ENCODE measurements at places on chromosomes 16 and 17. TPM values are rescaled to one million over a fixed set of nuclear protein-coding genes. Genes with fewer than 3 reads are reported as not detected.

TLCD2 gene
- total RNA-seq, result 0.70 TPM

DNA sequence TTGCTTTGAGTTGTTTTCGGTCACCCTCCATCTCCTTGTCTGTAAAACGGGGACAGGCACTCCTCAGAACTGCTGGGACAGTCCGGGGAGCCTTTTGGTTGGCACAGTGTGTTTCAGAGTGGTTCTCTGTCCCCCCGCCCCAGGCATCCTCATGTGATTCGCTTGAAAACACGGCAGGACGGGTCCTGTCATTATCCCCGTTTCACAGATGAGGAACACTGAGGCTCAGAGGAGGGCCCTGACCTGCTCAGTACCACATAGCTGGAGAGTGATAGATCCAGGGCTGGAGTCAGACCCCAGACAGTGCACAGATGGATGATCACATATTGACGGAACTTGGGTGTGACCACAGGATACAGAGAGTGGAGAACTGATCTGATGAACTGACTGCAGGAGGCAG is 13.5 kb upstream of the ADGRG1 start:
- H3K4me3 ChIP-seq, result no peak overlapping the region
- no peaks in the 10 kb centered on the region for H3K27me3 ChIP-seq
- no peak for DNase-seq

KRT39 gene
- total RNA-seq, result not detected

DNA sequence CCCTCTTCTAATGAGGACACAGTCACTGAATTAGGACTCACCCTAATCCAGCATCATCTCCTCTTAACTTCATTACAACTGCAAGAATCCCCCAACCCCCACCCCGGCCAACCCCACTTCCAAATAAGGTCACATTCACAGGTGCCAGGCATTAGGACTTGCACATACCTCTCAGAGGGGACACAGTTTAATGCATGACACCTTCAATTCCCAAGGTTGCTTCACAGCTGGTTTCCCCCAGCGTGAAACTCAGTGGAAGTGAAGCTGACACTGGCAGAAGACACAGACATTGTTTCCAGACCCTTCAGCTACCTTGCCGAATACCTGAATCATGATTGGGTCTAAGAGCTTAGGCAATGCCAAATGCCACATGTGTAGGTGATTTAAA is 217.0 kb upstream of the DYNLRB2 start:
- H3K36me3 ChIP-seq, result no peaks in the 10 kb centered on the region
- peaks cover 15% of the 10 kb centered on the region for H3K27me3 ChIP-seq
- H3K4me1 ChIP-seq, result no peaks in the 10 kb centered on the region
- DNase-seq, result no peak

DNA sequence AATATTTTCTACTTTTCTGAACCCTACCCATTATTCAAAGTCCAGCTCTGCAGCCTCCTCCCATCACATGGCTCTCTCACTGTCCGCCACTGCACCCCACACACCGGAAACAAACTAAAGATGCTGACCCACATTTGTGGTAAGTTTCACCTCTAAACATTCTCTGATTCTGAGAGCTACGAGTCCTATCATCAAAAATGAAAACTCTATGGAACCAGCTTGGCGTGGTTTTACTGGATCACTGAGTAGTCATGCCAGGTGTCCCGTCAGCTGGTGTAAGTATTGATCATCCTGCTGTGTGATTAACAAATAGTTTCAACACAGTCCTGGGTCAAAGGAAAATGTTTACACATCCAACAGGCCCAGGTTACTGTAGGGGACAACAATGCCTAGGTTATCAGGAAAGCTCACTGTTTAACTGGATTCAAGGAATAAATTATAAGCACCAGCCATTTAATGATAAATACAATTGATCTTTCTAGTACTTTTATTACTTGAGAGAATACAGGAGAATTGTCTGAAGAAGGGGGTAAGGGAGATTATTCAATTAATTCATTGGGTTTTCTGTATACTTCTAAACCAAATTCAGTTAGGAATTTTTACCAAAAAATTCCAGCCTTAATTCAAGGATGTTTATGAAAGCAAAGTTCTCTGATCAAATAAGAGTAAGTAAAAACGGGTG is 33.9 kb downstream of the CYTH1 start:
- peak overlapping the region; percentile 84 for H3K27ac ChIP-seq
- H3K36me3 ChIP-seq, result peaks cover 1% of the 10 kb centered on the region
- DNase-seq, result peak; percentile 72
- H3K4me3 ChIP-seq, result peak overlapping the region; percentile 80
- no peaks in the 10 kb centered on the region for H3K27me3 ChIP-seq

GRCh38 chr16:3149193-3149530 is 14.3 kb downstream of the ZNF213 start:
- no peaks in the 10 kb centered on the region for H3K27me3 ChIP-seq
- peak overlapping the region; percentile 89 for H3K4me3 ChIP-seq
- DNase-seq, result no peak

- H3K27me3 ChIP-seq, result no peaks in the 10 kb centered on the region
- H3K4me1 ChIP-seq, result no peaks in the 10 kb centered on the region
- H3K4me3 ChIP-seq, result no peak overlapping the region
- DNase-seq, result no peak
- no peaks in the 10 kb centered on the region for H3K36me3 ChIP-seq
- no peak overlapping the region for H3K27ac ChIP-seq
Measured at GRCh38 chr17:53141731-53142130, 681.0 kb upstream of the KIF2B start.

- H3K27ac ChIP-seq, result no peak overlapping the region
- no peaks in the 10 kb centered on the region for H3K4me1 ChIP-seq
- H3K4me3 ChIP-seq, result no peak overlapping the region
Measured at GRCh38 chr16:64356267-64356666, 765.6 kb downstream of the CDH11 start.

CFAP97D1 gene
- total RNA-seq, result not detected

DNA sequence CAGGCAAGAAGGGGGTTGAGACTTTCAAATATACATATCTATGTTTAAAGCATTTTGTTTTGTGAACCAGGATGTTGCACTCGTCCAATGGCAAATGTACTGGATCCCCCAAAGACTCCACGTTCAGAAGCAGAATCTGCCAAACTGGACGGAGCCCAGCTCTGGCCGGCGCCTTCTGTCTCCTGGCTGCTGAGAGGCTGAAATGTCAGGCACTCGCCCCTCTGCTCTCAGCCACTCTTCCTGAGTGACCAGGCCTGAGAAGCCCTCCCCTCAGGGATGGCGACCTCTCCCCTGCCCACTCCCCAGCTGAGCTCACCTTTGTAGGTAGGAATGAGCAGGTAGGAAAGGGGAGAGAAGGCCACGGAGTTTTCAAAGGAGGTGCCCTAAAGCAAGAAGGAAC is 187.5 kb upstream of the FOXF1 start:
- DNase-seq, result no peak
- H3K27me3 ChIP-seq, result peaks cover 12% of the 10 kb centered on the region
- H3K36me3 ChIP-seq, result no peaks in the 10 kb centered on the region
- no peaks in the 10 kb centered on the region for H3K4me1 ChIP-seq
- no peak overlapping the region for H3K27ac ChIP-seq
- H3K4me3 ChIP-seq, result no peak overlapping the region

All from activated T-cell treated with anti-CD3 and anti-CD28 coated beads, Interleukin-2, amount 50 U/mL, for 72 hours (primary cell).